ENCODE measurements at places on chromosomes 2 and 18. TPM values are rescaled to one million over a fixed set of nuclear protein-coding genes. Genes with fewer than 3 reads are reported as not detected.

Gene HOXD8
- not detected for total RNA-seq

Gene CYBRD1
- total RNA-seq: 37.9 TPM

Gene CIDEA
- not detected for total RNA-seq

Gene RTP5
- not detected for total RNA-seq

Gene ZNF512
- 27.9 TPM for total RNA-seq

Gene HAUS1
- 72.9 TPM for total RNA-seq

Gene TCF23
- not detected for total RNA-seq

Gene SRD5A2
- not detected for total RNA-seq

Gene SPEG
- 8.5 TPM for total RNA-seq

Gene SERPINB5
- 1.8 TPM for total RNA-seq

Gene MEIS1
- total RNA-seq: 117 TPM

Gene ZSWIM2
- total RNA-seq: not detected

Gene NDC80
- 6.0 TPM for total RNA-seq

Gene CABYR
- total RNA-seq: 6.9 TPM
